Neural progenitor cell (in vitro differentiated cells): ENCODE measurements at places on chromosomes 7 and 10. TPM values are rescaled to one million over a fixed set of nuclear protein-coding genes. Genes with fewer than 3 reads are reported as not detected.

The PCDH15 gene
- 0.17 and 0.28 TPM in 2 replicates for total RNA-seq

DNA sequence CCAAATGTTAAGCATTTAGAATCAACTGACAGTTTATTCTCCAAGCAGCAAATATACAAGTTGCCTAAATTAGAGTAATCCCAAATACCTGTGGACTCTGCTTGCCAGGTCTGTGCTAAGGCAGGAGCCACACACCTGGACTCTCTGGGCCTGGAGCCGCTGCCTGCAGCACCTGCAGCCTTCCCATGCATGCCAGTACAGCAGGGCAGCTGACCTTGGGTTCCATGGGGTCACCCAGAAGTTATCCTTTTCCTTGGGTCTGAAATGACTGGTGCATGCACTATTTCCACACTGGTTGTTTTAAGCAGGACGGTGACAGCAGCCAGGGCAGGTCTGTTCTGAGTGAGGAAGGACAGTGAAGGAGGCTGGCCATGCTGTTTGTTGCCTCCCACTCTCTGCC lies 573.2 kb downstream of the GLRX3 start:
- H3K27me3 ChIP-seq: no peaks in the 10 kb centered on the region
- no peaks in the 10 kb centered on the region for H3K36me3 ChIP-seq
- H3K27ac ChIP-seq: no peak overlapping the region

The ITGA8 gene
- 0.15 TPM in 1 of 2 replicates, not detected in the other for total RNA-seq

DNA sequence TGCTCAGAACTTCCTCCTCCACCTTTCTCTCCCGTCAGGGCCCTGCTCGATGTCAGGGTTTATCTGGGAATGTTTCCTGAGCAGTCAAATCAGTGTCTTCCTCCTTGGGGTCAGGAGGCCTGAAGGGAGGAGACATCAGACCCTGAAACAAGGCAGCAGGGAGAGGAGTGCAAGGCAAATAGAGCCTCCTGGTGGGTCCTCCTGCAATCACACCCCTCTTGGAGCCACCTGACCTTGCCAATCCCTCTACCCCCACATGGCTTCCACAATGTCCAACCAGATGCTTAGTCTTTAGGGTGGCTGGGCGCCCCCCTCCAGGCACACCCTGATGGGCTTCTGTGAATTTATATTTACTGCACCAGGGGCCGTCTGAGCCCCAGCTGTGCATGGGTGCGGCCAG lies 12.2 kb downstream of the GPR26 start:
- H3K36me3 ChIP-seq: no peaks in the 10 kb centered on the region
- no peaks in the 10 kb centered on the region for H3K4me1 ChIP-seq
- no peaks in the 10 kb centered on the region for H3K27me3 ChIP-seq

GRCh38 chr10:3588346-3588745 lies 196.7 kb downstream of the KLF6 start:
- no peaks in the 10 kb centered on the region for H3K27me3 ChIP-seq
- no peaks in the 10 kb centered on the region for H3K4me1 ChIP-seq
- no peaks in the 10 kb centered on the region for H3K36me3 ChIP-seq
